ENCODE measurements at places on chromosomes 7 and 10.

DNA sequence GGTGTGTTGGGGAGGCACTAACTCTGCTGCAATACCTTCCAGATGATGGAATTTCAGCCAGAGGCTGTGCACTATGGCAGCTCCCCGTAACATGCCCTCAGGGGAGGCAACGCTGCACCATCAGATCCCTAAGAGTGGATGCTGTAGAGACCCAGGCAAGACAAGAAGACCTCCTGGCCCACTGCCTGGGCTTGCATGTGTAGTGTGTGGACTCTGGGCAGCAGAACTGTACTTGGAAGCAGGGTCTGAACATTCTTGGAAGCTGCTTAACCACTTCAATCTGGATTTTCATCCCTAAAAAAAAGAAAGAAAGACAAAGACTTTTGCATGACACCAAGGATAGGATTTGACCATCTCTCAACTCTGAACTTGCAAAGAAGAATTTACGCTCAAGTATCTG lies 297.5 kb upstream of the NRP1 start:
- no peak for DNase-seq

- DNase-seq, result no peak
Observed at GRCh38 chr7:157652161-157652953, 315.6 kb downstream of the DNAJB6 start.

- DNase-seq, result no peak
Observed at GRCh38 chr10:64320448-64320847, 799.2 kb downstream of the REEP3 start.

GRCh38 chr10:61153771-61154170 lies 209.8 kb upstream of the RHOBTB1 start:
- no peak for DNase-seq

- DNase-seq, result no peak
Observed at GRCh38 chr10:101130984-101131961, at the start of gene TLX1. TLX1 (plus strand) TSS chr10:101131300; CDS start chr10:101131542, 242 bp downstream.

DNA sequence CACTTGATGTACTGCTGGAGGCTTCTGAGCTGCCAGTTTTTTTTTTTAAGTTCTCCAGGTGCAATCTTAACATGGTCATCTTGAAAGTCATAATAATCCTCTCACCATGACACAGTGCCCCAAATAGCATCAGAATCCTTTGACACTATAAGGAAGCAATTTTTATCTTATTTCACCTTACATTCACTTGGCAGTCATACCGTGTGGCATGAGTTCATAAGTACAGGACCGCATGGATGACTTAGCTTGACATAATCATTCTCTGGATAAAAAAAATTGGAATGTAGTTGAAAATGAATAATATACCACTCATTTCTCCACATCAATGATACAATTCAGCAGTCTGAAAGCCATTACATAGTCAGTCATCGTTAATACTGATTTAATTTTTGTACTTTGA lies 25.6 kb upstream of the TMEM196 start:
- no peak for DNase-seq

- DNase-seq, result no peak
Observed at GRCh38 chr7:77524731-77525130, 12.4 kb upstream of the PTPN12 start.

DNA sequence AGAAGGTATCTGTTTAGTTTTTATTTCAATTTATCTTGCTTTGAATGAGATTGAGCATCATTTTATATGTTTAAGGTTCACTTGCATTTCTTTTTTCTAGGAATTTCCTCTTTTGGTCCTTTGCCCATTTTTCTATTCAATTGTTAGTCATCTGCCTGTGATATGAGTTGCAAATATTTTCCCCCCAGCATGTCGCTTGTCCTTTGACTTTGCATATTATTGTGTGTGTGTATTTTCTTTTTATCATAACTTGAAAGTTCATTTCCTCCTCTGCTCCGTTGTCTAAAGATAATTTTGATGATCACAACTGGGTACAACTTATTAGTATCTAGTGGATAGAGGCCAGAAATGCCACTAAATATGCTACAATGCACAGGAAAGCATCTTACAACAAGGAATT lies 132.7 kb upstream of the MDFIC start:
- no peak for DNase-seq

- DNase-seq, result no peak
Observed at GRCh38 chr10:131963811-131964210, 17.9 kb downstream of the BNIP3 start.

GRCh38 chr10:51955696-51956095 lies 256.3 kb upstream of the CSTF2T start:
- DNase-seq, result no peak

- no peak for DNase-seq
Observed at GRCh38 chr7:98465022-98465421, 64.1 kb upstream of the BAIAP2L1 start.

DNA sequence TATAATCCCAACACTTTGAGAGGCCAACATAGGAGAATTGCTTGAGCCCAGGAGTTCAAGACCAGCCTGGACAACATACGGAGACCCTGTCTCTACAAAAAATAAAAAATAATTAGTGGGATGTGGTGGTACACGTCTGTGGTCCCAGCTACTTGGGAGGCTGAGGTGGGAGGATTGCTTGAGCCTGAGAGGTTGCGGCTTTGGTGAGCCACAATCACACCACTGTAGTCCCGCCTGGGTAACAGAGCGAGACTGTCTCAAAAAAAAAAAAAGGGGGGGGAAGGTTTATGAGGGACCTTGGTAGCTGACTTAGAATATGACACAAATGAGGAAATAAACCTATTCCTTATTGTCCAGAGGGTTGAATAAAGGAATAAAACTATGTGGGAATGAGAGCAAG lies 30.8 kb downstream of the SCD start:
- DNase-seq, result no peak

- no peak for DNase-seq
Observed at GRCh38 chr7:30900053-30900452, 11.6 kb upstream of the AQP1 start.

DNA sequence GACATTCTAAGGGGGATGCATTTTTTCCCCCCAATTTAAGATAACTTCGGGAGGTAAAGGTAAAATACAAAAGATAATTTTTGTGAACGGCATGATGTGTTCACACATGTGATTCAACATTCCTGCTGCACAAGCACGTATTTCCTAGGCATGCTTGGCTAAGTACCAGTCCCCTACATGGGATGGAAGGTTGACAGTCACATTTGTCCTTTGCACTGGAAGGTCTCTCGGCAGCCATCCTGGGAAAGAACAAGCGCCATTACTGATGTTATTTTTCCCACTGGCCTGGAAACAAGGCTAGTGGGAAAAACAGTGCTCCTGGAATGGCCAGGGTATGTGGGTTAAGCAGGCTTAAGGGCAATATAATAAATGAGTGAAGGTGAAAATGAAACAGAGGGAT lies 276.2 kb upstream of the AOAH start:
- no peak for DNase-seq

DNA sequence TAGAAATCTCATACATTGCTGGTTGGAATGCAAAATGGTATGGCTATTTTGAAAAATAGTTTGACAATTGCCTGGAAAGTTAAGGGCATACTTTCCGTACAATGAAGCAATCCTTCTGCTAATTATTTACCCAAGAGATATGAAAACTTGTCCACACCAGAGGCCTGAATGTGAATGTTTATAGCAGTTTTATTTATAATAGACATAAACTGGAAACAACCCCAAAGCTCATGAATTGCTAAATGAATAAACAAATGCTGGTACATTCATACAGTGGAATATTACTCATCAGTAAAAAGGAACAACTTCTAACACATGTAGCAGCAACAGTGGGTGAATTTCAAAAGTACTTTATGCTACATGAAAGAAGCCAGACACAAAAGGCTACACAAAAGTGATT lies 42.7 kb downstream of the MMRN2 start:
- DNase-seq, result no peak

- no peak for DNase-seq
Observed at GRCh38 chr10:15427843-15428414, 56.8 kb upstream of the FAM171A1 start.

DNA sequence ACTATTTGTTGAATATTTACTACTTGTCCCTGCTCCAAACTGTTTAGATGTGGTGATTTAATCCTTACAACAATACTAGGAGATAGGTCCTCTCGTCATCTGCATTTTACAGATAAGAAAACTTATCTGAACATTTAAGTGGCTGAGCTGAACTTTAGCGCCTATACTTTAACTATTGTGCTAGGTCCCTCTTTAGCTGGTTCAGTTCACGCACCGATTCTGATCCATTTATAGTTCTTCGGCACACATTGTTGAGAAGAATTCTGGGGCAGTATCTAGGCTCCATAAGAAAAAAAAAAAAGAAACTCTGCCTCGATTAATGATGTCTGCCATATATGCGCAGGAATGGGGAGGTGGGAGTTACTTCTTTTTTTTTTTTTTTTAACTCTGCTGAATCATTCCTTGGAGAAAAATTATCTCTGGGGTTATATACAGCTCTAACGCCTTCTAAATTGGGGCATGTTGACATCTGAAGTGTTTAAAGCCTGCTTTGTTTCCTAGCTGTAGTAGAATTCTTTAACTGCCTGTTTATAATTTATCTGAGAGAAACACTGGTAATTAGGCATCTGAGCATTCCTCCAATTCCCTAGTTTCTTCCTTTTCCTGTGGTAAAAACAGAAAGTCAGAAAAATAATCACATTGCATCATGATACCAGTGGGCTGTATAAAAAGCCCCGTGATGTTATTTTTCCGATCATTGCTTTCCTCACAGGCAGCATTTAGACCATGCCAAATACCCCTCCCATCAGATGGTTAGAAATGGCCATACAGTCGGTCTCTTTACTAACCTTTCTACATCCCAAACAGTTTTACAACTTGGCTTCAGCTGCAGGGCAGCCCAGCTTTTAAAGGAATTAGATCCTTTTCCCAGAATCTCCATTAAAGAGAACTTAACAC lies 98.5 kb upstream of the KDM7A start:
- no peak for DNase-seq

DNA sequence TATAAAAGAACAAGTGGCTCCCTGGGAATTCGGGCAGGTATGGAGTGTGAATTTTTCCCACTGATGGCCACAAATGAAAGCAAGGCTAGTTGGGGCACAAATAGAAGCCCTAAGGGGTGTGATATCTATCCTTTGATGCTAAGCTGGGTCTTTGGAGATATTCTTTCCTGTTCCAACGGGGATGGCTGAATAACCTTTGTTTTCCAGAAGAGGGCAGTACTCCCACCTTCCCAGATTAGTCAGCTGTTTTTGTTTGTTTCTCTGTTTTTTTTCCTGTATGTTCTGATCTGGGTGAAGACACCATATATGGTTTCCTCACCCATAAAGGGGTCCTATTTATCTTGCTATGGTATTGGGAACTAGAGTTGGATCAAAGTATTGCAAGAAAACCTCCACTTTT lies 947.7 kb upstream of the SORCS1 start:
- DNase-seq, result no peak

DNA sequence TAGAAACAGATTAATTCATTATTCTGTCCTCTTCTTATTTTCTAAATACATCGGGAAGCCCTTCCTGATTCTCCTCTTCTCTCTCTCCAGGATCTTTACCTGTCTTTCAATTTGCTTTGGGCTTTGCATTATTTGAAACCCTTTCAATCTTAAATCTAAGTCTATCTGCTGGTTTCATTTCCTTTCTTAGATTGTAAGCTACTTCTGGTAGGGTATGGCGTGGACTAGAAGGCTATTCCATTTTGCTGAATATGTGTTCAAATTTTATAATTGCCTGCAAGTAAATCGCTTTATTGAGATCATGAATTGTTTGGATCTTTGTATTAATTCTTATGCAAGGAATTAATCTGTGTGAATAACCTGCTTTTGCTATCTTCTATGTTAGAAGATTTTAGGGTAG lies 11.1 kb downstream of the STAM start:
- DNase-seq, result no peak

DNA sequence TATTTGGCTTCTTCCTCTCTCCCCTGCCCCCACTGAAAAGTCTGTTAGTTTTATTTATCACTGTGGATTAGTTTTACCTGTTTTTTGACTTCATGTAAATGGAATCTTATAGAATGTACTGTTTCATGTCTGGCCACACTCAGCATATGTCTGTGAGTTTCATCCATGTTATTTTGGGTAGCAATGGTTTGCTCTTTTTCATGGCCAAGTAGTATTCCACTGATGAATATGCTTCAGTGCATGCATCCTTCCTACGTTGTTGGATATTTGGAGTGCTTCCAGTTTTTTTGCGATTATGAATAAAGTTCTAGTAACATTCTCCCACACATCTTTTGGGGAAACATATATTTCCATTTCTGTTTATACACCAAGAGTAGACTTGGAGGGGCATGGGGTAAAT lies 19.1 kb downstream of the TCF7L2 start:
- DNase-seq, result no peak

- no peak for DNase-seq
Observed at GRCh38 chr7:44735403-44736165, 13.1 kb upstream of the ZMIZ2 start.

DNA sequence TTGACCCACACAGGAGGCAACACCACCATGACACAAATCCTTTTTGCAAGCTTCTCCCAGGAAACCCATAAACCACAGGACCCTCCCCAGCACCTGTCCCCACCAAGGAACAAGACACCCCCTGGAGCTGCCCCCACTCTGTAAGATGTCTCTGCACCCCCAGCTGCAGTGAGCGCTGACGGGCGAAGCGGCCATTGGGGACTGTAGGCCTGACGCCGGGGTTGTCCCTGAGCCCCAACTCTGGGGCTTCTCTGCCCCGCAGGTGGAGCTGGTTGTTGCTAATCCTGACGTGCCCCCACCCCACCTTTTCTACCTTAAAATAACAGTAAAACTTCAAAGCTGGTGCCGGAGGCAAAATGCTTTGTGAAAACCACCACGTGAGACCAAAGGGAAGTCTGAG lies 94.7 kb upstream of the PPP2R2D start:
- no peak for DNase-seq

DNA sequence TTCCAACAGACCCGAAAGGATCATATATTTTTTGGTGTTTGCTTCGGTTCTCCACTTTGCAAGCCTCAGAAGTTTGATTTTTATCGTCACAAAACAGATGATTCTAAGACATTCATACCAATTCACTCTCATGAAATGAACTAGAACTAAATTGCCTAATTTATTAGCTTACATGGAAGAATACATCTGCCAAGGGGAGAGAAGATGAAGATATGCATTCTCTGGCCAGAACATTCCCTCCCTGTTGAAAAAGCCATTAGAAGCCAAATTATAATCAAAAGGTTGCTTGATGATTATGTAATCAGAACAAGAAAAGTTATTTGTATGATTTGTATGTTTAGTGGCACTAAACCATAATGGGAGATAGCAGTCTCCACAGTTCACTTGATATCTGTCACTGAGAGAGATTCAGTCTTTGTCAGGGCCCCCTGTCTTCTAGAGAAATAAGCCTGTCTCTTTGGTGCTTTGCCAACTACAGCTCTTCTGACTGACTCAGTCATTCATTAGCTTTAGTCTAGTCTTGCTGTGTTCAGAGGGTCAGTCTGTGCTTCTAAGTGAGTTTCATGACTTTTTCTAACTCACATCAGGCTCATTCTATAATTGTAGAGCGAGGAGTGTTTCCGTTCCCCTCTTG lies 95.3 kb upstream of the GNAI1 start:
- DNase-seq, result no peak

DNA sequence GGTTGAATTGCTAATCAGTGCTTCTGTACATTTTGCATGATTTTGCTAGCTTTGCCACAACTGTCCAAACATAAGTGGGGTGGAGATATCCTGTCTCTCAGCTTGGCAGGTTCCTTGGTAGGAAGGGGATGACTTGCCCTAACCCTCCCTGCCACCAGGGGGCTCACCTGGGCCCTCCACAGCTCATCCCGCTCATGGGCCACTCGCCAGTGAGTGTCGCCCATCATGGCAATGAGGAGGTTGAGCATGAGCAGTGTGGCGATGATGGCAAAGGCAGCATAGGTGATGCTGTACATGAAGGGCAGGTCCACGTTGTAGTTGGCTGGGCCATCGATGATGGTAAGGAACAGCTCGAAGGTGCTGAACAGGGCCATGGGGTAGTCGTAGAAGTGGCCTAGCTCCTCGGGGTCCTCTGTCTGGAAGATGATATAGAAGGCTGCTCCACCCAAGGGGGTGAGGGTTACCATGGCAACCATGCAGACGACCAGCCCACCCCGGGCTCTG lies 12.2 kb downstream of the TRPV6 start:
- DNase-seq, result no peak

Measured in neural crest cell (in vitro differentiated cells).